ENCODE measurements at places on chromosomes 3 and 15.

DNA sequence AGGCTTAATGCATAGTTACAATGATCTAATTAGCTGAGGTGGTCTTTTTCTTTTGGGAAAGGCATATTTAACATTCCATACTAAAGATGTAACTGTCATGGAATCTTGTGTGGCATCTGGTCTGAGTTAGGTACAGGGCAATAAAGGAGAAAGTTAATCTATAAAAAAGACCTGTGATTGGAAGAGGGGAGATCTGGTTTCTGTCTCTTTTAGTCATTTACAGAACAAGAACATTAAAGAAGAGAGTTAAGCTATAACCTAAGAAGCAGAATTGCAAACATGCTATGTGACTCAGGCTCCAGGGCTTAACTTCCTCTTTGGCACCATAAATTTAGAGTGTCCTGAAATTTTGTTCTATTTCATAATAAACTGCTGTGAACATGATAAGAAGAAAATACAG is 47.2 kb upstream of the MME start:
- no peak for DNase-seq

GRCh38 chr3:64170270-64170669 is 55.0 kb downstream of the PRICKLE2 start:
- no peak for DNase-seq

DNA sequence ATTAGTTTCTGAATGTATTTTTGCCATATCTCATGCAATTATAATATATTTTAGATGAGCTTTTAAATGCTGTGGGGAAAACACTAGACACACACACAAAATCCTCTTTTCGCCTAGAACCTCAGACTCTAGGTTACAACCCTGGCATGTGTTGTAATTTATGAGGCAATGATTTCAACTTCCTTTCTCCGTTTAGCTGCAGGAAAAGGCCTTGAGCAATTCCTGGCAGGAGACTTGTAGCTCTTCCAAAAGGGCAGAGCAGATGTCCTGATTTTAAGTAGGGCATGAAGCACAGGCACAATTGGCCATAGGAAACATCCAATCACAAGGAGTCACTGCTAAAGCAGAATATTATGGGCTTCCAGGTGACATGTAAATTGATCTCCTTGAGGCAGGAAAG is 82.0 kb downstream of the GPR156 start:
- DNase-seq: no peak

DNA sequence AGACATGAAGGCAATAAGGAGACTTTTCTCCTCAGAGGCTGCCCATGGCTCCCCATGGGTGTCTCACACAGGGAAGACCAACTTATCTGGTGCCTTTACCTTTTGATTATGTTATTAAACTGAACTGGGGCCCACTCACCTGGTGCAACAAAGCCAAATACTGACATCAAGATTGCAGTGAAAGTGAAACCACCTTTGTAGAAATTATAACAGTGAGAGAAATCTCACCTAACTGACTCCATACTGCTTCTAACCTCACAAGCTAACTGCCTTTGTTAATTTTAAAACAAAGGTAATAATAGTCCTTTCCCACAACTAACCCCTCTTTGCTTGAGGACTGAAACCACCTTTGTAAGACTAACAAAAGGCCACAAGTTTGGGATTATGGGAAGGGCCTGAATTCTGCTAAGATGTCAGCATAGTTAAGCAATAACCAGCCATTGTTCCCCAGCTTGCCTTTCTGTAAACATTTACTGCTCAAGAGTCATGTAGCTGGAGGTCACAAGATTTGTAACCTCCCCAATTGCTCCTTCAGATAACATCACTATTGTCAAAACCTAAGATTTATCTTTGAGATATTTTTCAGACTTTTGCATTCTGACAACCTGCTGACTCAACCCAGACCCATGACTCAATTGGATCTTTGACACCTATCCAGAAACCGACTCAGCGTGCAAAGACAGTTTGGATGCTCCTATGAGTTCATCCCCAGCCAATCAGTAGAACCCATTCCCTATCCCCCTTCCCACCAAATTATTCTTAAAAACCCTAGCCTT is 420.3 kb upstream of the CFAP20DC start:
- DNase-seq: no peak

DNA sequence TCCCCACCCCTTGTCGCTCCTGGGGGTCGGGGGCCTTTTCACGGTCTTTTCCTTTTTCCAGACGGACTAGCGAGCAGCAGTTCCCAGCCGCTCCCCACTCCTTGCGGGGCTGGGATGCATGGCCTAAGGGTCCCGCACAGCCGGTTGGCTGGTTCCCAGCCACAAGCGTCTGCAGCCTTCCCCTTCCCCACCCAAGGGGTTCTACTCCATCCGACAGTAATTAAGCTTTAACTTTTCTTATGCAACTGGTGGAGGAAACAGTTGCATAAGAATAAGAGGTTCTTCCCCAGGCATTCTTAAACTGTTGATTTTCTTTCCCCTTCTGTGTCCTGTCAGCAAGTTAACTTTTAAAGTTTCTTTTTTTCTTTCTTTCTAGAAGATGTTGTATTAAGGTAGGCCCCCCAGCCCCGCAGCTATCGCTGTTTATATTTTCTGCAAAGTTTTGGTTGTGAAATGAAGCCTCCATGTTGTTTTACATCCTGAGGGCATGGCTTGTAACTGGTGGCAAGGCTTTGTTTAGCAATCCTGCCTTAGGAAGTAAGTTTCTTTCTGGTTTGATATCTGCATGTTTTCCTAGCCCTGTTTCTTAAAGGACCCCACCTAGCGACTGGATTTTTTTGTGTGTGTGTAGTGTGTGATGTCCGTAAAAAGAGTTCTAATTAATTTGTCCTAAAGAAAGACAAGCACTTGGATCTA is 207.5 kb downstream of the ZNF385D start:
- DNase-seq: no peak

- no peak for DNase-seq
Measured at GRCh38 chr3:189598530-189599225, 32.5 kb upstream of the TP63 start.

DNA sequence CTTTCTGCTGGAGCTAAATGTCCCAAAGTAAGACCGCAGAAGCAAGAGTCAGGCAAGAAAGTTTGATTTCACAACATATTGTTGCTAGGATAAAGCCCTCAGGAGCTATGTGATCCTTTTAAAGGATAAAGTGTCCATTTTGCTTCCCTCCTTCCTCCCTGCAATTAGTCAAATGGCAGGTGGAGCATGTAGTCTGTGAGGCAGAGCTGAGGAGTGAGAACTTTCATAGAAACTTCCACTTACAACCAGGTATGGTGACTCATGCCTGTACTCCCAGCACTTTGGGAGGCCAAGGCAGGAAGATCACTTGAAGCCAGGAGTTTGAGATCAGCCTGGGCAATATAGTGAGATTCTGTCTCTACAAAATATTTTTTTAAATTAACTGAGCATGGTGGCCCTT is 25.2 kb upstream of the RHCG start:
- DNase-seq: no peak

All from CD4-positive, alpha-beta T cell (primary cell).